ENCODE measurements at places on chromosomes 7 and 10.

DNA sequence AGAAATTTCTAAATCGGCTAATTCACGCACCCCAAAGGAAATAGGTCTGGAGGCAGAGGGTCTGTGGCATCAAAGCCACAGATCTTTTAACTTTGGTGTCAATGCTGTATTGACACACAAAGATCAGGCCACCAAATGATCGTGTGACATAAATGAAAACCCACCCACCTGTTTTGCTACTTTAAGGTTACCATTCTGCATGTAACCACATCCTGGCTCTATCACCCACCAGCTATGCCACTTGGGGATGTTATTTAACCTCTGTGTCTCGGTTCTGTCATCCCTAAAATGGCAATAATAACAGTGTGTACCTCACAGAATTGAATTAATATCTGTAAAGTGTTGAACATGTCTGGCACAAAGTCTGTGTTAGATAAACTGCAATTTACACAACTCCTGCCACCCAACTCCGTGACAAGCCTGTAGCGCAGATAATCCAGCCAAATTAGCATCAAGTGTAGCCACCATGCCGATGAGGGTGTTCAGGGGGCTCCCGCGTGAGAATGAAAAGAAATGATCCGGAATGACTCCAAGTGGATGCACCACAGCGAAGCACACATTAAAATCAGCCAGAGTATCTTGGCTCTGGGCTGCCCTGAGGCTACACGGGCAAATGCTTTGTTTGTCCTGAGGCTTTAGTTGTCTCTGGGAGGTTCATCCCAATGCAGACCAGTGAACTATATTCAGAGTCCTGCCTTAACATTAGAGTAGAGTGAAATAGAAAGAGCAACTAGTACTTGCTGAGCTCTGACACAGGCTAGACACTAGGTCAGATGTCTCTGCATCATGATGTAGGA, 158.4 kb upstream of the NEBL start:
- no peak for DNase-seq

GRCh38 chr10:119518176-119518575, 24.3 kb downstream of the RGS10 start:
- no peak for DNase-seq

GRCh38 chr7:122291189-122291588, 13.4 kb downstream of the FEZF1 start:
- DNase-seq = no peak

DNA sequence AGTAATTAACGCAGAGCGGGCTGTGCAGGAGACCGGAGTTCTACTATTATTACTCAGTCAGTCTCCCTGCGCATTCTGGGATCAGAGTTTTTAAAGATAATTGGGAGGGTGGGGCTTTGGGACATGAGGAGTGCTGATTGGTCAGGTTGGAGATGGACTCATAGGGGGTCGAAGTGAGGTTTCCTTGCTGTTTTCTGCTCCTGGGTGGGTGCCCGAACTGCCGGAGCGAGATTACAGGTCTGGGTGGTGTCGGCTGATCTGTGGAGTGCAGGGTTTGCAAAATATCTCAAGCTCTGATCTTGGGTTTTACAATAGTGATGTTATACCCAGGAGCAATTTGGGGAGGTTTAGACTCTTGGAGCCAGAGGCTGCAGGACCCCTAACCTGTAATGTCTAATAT, 3.9 kb upstream of the LRRC27 start:
- no peak for DNase-seq

DNA sequence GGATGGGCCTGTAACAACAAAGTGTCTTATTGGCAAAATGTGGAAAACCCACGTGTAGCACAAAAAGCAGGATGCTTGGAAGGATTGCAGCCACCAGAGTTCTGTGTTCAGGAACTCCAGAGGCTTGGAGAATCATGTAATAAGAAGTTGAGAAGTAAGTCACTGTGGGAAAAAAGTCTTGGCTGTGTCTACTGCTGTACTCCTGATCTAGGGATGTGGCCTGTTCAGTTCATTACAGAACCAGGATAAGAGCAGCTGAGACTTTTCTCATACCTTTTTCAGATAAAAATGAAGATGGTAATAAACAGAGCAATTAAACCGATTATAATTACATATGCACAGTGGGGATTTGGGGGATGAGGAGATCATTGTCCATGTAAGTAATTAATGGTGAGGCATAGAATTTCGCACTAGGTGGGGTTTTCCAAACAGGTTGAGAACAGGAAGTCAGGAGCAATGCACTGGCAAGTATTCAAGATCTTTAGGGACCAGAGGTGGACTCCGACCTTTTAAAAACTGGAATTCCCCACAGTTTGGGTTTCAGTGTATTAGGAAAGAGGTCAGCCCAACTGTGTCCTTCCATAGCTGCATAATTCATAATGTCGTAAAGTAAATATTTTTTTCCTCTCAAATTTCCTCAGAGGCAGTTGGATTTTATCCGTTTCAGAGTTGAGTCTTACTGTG, 281.7 kb downstream of the FRMD4A start:
- peak; percentile 65 for DNase-seq

DNA sequence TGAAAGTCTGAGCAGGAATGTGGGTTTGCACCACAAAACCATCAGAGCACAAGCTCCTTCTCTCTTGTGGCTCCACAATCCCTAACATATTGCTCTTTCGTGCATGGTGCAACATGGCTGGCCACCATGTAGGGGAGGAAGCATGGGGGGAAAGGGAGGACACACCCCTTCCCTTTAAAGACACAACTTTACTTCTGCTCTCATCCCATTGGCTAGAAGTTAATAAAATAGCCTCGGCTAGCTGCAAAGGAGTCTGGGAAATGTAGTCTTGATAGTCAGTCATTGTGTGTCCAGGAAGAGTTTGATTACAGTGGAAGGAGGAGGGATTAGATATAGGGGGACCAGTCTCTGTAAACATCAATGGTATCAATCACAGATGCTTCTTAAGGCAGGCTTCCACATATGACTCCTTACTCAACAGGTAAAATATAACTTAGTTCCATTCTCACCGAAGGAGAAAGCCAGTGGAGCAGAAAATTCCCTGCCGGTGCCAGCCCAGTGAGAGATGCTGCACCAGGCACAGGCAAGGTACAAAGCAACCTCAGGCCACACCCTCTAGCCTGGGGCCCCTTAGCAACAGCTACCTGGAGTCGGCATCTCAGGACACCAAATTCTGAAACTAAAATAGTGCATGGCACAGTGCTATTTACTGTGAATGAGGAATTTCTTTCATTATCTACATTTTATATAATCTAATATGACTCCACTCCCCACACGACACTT, 124.7 kb upstream of the CTBP2 start:
- DNase-seq = peak; percentile 57

DNA sequence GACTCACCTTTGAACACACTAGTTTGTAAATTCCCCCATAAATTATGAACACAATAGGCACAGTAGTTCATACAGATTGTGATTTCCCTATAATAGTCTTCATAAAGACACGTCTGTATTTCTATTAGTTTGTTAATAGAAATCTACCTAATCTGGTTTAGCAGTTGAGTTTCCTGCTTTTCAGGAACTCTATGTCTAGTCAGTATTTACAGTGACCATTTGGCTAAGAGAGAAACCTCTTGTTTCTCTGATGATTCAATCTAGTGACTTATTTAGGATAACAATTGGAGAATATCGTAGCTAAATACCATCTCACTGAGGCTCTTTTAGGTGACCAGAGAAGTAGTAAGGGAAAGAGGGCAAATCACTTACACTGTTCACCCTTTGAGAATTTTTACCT, 5.9 kb upstream of the HERPUD2 start:
- DNase-seq = no peak

Data from kidney tubule cell (primary cell).